ENCODE measurements at places on chromosomes 16 and 17.

DNA sequence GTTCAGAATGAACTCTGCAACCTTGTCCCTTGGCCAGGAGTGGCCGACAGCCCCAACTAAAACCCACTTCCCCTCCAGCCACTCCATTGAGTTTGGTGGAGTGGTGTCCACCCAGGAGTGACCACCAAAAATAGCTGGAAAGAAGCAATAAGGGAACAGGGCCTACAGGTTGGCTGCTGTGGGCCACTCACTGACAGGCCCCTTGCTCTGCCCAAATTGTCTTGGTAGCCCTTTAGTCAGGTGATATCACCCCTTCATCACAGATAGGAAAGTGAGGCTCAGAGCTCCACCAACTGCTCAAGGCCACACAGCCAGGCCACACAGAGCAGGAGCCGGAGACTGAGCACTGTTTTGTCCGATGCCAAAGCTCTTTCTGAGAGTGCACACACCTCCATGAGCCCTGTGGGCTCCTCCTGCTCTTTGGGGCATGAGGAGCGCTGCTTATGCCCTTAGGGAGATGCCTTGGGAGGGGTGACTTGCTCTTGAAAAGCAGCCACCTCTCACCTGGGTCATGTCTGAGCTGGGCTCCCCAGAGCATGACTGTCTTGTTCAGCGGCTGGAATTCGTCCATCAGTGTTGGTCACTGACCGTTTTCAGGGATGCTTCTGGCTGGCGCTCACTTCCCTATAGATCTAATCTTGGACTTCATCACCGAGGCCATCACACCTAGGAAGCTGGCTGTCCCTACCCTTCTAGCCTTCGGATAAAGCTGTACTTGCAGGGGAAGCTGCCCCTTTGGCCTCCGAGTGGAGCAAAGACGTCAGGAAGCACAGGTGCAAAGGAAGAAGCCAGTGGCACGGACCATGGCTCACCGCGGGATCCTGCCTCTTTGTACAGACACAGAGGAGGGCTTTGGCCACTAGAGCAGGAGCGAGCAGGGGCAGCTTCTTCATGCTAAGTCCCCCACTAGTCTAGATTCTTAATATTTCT lies 186.0 kb upstream of the ZNF469 start:
- no peak for DNase-seq

GRCh38 chr16:87720446-87720845 lies 45.3 kb downstream of the KLHDC4 start:
- no peak for DNase-seq

- no peak for DNase-seq
These were observed 31.4 kb downstream of the WWP2 start for GRCh38 chr16:69793526-69793925.

- DNase-seq: no peak
These were observed 46.4 kb downstream of the MYH11 start for GRCh38 chr16:15810411-15810810.

DNA sequence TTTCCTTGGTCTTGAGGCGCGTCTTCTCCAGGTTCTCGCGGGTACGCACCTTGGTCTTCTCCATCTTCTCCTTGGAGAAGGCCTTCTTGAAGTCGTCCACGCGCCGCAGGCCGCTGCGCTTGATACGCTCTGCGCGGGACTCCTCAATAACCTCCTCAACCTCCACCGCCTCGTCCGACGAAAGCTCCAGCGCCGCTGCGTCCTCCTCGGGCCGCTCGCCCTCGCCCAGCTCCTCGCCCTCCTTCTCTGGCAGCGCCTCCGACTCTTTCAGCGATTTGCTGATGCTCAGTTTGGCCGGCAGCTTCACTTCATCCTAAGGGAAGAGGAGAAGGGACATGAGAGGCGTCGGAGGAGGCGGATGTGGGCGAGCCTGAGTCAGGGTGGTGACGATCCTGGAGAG lies 16.8 kb upstream of the STAT3 start:
- DNase-seq: no peak

DNA sequence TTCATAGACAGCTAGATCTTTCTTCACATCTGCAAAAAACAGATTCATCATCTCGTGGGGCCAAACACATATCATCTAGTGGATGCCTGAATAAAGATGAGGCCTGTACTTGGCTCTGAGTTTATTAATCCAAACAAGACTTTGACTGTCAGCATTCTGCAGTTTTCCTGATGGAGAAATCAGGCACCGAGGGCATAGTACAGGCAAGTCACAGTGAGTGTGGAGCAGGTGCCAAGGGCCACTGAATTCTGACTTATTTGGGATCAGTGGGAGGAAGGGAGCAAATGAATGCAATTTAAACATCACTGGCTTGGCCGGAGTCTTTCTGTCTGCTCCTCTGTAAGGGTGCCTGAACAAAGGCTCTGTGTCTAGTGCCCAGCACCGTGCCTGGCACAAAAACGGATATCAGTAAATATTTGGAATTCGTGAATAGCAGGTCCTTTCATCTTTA lies 975 bp downstream of the CFAP20 start:
- no peak for DNase-seq

GRCh38 chr17:5816491-5817070 lies 232.3 kb upstream of the NLRP1 start:
- DNase-seq: no peak

DNA sequence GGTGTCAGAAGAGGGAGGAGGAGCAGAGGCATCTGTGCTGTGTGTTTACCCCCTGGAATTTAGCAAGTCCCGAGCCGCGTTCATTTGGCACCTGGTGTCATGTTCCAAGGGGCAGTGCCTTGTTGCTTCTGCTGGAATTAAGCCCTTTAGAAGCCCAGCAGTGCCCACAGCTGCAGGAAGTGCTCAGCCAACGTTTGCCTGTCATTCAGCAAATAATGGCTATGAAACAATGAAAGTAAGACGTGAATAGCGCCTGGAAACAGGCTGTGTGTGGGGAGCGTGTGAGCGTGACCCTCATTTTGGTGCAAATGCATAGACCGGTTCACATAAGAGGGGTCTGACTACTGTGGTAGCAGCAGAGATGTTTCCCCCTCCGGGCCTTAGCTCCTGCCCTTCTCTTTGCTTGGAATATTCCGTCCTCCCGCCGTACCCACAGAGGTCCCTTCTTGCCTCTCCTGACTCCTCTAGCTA lies 5.8 kb upstream of the ATP2C2 start:
- no peak for DNase-seq

GRCh38 chr17:36496018-36496789 lies 9.7 kb downstream of the ZNHIT3 start:
- no peak for DNase-seq

DNA sequence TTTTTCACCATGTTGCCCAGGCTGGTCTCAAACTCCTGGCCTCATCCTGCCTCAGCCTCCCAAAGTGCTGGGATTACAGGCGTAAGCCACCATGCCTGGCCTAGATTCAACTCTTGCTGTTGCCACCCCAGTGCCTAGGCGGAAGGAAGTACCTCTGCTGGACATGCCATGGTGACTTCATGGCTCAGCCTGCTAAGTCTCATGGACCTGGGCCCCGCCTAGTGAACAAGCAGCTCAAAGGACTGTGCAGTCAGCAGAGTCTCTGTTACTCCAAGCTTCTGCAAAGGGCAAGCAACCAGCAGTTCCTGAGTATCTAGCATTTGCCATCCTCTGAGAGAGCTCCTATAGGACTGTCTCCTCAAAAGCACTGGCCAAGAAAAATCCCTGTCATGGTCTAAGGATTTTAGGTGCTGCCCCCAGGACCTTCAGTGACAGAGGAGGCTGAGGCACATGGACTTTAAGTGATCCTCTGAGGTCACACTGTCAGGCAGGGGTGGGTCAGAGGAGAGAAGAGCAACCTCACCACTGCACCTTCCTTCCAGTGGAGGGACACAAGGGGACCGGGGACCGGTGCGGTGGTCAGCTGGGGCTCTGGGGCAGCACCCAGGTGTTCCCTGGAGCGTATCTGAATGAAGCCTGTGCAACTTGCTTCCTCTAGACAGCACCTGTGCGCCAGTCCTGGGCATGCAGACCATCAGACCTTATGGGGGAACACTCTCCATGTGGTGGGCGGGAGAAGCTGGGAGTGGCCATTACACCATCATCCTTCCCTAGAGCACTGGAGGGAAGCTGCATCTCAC lies 71.3 kb downstream of the IL21R start:
- no peak for DNase-seq

- DNase-seq: no peak
These were observed 3.3 kb downstream of the LRRC36 start for GRCh38 chr16:67329901-67330300.

DNA sequence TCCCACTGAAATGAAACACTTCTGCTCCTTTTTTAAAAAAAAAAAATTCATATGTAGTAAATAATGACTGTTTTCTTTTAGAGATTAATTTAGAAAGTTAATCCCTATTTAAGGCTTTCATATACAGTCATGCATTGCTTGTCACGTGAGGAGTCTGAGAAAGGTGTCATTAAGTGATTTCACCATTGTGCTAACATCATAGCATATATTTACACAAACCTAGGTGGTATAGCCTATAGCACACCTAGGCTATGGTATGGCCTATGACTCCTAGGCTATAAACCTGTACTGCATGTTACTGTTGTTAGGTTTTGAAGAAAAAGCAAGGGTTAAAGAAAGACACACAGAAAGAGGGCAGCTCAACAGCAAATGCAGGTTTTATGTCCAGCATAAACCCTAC lies 13.7 kb downstream of the PPY start:
- no peak for DNase-seq

GRCh38 chr17:59221159-59221847 lies 992 bp downstream of the GDPD1 start:
- no peak for DNase-seq

GRCh38 chr17:14294876-14295275 lies 6.0 kb upstream of the HS3ST3B1 start:
- no peak for DNase-seq

Measured in stimulated activated CD8-positive, alpha-beta memory T cell treated with anti-CD3 and anti-CD28 coated beads, Interleukin-7, amount 100 ng/mL, for 1 hour (primary cell).